ENCODE measurements at places on chromosomes 7 and 10.

DNA sequence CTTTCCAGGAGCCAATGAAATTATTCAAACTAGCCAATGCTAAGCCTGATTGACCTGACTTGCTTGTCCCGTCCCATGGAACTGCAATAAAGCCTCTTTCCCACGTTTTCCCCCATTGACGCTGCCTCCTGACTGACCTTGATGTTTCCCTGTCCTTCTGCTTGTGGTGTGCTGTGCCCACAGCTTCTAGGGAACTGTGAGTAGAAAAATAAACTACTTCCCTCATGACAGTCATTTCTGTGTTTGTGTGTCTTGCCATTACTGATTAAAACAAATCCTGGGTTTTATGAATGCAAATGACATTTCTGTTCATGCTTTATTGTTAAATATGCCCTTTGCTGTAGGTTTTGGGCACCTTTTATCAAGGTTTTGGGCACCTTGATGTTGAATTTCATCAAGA is 91.3 kb upstream of the ABI1 start:
- DNase-seq: no peak

GRCh38 chr10:98467506-98468318 is 21.0 kb upstream of the HPS1 start:
- DNase-seq: peak; percentile 83

- peak; percentile 53 for DNase-seq
These were observed 15.5 kb upstream of the SLC18A3 start for GRCh38 chr10:49594594-49594993.

DNA sequence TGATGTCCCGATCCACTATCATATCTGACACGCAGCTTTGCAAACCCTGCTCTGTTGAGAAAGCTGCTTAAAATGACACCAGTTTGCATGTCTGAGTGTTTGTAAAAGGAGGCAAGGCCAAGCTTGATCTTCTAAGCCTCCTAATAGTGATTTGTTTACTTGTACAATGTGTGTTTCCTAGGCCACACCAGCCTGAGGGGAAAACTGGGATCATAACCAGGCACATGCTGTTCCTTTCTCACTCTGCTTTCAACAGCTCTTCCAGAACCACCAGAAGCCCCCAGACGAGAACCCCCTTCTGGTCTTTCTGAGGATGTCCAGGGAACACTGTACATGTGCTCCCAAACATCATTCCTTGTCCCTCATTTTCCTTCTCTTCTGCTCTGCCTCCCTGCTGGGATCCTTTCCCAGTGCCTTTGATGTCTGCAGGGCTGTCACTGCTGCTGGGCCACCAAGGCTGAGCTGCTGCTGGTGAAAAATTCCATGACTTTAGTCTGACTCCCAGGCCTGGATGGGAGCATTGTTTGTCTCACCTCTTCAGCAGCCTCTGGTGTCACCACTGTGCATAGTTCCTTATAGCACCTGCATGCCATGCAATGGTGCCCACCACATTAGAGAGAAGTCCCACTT is 4.0 kb upstream of the LGI1 start:
- peak; percentile 20 for DNase-seq

DNA sequence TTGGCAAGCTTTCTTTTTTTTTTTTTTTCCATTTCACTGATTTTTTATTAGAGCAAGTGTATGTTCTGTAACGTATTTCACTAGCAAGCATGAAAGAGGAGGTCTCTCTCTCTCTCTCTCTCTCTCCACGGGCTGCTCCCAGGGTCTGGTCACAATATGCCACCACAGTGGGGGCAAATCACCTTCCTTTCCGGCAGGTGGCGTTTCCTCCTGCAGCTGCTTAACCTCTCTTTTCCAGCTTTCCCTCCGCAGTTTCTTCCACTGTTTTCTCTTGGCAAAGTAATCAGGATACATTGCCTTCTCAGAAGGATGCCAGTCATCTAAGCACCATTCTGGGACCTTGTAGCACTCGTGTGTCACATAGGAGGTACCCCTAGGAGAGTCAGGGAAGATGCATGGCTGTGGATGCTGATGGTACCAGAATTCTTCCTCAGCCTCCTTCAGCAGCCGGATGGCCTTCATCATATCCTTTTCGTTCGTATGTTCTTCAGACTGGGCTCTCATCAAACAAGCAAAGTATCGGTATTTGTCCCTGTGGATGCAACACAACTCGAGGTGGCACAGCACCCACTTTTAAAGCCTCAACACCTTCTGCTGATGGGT is 197.3 kb upstream of the PODXL start:
- no peak for DNase-seq

GRCh38 chr7:86158111-86158510 is 485.6 kb upstream of the GRM3 start:
- no peak for DNase-seq

DNA sequence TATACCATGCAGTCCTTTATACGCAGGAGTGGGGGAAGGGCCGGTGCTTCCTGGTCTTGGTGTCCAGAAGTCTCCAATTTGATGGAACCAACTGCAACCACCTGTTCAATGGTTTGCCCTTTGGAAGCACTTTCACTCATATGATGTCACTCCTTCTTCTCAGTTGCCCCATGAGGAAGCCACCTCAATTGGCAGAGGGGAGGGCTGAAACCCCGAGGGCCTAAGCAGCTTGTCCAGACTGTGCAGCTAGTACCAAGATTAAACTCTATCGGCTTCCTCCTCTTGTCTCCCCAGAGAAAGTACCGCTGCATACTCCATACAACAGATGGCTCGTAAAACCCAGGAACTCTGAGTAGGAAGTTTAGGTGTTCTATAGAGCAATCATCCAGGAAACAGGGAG is 789.4 kb downstream of the TYW1 start:
- no peak for DNase-seq

DNA sequence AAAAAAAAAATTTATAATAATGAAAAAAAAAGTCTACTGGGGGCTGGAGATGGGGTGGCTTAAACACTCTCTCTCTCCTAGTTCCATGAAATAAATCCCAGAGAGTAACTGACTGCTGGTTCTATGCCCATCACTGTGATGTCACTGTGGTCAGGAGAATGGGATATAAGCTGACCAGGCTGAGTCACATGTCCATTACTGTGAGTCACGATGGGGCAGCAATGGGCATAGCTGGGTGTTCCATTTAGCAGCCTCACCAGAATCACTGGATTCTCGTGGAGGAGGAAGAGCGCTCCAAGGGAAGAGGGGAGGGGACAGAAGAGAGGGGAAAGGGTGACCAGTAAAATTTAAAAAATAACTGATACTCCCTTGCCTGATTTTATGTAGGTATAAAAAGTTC is 37.1 kb downstream of the MASTL start:
- DNase-seq: peak; percentile 92

DNA sequence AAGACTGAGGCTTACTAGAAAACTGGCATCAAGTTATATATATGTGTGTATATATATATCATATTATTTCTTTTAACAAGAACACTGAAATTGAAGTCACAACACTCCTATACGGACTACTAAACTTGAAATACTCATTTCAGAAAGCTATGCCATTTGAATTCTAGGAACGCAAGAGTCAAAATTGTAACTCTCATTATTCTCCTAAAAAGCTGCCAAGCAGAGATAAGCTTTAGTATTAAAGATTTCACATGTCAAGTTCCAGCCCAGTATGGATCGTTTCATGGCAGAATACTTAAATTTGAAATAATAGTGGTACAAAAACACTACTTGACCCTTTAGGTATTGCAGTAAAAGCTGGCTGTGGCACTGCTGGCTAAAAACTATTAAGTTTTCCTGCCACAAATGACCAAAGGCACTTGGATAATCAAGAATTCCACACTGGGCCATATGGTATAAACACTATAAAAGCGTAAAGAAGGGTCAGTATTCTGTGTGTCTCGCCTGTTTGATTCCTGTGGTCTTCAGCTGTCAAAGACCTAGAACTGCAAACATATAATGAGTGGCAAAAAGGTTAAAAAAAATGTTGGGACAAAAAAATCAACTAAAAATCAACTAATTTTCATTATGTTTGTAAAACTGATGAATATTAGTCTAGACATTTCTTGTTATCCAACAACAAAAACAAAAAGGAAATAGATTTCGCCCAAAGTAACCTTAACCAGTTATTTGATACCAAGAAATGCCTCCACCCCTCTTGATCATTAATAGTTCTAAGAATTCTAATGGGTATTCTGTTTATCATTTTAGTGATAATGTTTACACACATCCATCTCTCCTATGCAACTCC is 2.4 kb downstream of the CCDC71L start:
- no peak for DNase-seq

DNA sequence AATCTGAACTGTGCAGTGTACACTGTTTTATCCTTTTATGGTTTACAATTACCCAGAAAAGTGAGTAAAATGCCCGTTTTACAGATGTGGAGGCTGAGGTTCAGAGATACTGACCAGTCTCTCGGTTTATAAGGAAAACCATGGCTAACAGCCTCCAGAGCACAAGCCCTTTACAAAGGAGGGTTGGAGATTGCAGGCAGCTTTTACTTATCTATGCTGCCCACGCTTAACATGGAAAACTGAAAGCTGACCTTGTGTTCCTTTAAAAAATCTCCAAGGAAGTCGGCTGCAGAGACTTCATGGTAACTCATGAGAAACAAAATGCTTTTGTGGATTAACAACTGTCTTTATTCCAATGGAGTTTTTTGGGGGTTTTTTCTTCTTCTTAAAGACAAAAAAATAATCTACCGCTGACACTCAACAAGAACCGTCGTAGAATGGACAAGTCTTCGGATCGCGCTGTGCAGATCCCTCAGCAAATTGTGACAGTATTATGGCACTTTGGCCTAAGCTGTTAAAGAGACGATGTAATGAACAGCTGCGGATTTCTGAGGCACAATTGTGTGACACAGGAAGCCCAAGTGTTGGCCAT is 654 bp upstream of the SLF2 start:
- no peak for DNase-seq

GRCh38 chr7:42002654-42003053 is 234.4 kb downstream of the GLI3 start:
- DNase-seq: no peak

GRCh38 chr7:85289279-85289678 is 102.4 kb upstream of the SEMA3D start:
- DNase-seq: no peak

- DNase-seq: no peak
These were observed 142.1 kb downstream of the SLC25A13 start for GRCh38 chr7:96179837-96180236.

GRCh38 chr10:89215511-89215910 is 8.4 kb upstream of the CH25H start:
- no peak for DNase-seq

- DNase-seq: no peak
These were observed 251.2 kb upstream of the GRB10 start for GRCh38 chr7:51033727-51034520.

GRCh38 chr7:55113760-55114540 is 95.1 kb downstream of the EGFR start:
- no peak for DNase-seq

DNA sequence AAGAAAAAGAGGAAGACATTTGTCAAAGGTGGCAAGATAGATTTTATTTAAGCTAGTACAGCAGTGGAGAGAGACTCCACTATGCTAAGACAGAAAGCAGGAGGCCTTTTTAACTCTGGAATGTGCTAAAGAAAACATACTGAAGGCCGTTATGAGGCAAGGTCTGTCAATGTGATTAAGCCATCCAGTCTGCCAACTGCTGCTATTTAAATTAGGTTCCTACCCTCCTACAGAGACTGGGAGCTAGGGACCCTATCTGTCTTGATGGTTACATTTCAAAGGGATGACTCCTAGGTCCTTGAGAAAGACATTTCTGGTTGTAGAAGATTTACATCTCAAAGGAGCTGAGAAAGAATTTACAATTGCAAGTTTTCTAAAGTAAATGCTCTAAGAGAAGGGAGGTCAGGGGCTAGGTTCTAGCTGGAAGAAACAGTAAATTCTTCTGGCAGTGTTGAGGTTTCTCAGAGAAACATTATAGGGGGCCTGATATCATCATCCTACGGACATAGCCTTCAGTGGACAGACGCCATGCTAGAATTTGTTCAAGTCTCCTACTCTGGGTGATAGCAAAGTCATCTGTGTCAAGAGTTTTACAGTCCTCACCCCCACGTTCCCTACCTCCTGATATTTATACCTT is 211.6 kb downstream of the PHF14 start:
- DNase-seq: no peak

DNA sequence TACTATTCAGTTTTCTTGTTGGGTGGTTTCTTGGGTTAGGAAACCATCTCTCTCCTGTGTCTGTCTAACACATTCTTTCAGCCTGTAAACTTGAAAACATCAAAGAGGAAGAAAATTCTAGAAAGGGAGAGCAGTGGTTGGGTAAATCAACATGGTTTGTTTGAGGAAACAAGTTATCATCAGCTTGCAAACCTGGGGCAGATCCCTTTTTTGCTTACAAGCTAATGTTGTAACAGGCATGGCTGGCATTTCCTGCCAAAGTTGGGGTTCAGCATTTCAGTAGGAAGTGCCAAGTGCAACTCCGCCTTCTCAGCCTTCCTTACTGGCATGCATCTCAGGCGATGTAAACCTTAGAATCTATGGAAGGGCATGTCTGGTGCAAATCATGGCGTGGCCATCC is 112.6 kb downstream of the EEPD1 start:
- DNase-seq: no peak

- no peak for DNase-seq
These were observed 33.0 kb upstream of the RNF32 start for GRCh38 chr7:156607332-156608172.

Data from fibroblast of gingiva (primary cell).